Dermis blood vessel endothelial cell (primary cell): ENCODE measurements at places on chromosomes 11 and 22. TPM values are rescaled to one million over a fixed set of nuclear protein-coding genes. Genes with fewer than 3 reads are reported as not detected.
A peak's percentile ranks its signal among the peaks of the same experiment; 100 is the strongest.

DNA sequence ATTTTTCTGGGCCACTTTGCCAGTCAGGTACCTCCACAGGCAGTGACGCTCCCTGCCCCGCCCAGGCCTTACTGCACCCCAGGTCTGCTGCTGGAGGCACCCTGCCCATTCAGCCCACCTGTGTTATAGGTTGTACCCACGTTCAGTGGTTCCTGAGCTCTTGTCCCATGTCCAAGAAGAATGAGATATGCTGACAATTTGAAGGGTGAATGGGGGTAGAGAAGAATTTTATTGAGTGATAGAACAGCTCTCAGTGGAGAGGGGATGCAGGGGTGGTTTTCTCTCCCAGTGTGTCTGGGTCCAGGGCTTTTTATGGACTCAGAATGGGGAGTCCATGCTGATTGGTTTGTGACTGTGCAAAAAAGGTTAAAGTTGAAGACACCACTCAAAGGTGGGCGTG, 149.7 kb downstream of the LDLRAD3 start:
- DNase-seq = no peak

- no peak for DNase-seq
These were observed 1.3 kb upstream of the PHETA2 start for GRCh38 chr22:42072606-42073330.

The PPP6R2 gene
- 67.0 and 82.9 TPM in 2 replicates for total RNA-seq

GRCh38 chr11:108221911-108222573, 396 bp downstream of the NPAT start:
- no peak for DNase-seq

GRCh38 chr11:61034111-61034510, 62.6 kb downstream of the CD6 start:
- DNase-seq = no peak

The TBX1 gene
- total RNA-seq = 69.6 and 73.2 TPM in 2 replicates

DNA sequence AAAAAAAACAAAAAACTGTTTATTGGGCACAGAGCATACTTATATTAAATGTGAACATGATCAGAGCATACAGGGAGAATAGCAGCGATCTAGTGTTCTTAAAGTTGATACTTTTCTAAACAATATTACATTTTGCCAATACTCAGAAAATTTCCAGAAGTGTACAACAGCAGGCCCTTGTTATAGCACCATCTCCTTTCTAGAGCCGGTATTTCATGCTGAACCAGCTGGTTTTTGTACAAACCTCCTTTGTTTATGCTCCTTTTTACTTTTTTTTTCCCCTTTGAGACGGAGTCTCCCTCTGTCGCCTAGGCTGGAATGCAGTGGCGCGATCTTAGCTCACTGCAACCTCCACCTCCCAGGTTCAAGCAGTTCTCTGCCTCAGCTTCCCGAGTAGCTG, 90.7 kb downstream of the PPP6R3 start:
- DNase-seq = no peak

The SCGB1C1 gene
- total RNA-seq = not detected in 2 replicates

- DNase-seq = no peak
These were observed 21.4 kb downstream of the GTPBP1 start for GRCh38 chr22:38727123-38727522.

DNA sequence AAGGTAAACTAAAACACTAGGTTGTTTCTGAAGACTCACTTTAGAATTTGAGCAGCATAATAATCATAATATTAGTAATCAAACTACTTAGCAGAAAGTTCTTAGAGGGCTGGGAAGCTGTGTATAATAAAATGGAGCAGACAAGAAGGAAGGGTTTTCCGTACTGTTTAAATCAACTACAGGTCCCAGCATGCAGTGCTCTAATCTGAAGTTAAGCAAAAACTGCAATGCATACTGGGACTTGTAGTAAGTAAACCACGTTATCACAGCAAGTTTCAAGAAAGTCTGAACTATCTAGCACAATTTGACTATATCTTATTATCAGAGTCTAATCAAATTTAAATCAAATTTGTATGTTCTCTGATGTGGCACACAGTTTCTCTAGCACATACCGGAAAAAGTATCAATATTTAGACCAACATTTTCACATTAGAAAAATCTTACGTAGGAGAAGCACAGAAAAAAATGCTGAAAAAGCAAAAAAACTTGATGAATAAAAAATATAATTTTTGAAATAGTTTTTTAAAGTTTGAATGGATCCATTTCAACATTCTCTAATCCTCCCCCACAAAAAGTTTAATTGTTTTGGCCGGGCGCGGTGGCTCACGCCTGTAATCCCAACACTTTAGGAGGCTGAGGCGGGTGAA, 8.2 kb downstream of the PHF21A start:
- DNase-seq = peak; percentile 75

DNA sequence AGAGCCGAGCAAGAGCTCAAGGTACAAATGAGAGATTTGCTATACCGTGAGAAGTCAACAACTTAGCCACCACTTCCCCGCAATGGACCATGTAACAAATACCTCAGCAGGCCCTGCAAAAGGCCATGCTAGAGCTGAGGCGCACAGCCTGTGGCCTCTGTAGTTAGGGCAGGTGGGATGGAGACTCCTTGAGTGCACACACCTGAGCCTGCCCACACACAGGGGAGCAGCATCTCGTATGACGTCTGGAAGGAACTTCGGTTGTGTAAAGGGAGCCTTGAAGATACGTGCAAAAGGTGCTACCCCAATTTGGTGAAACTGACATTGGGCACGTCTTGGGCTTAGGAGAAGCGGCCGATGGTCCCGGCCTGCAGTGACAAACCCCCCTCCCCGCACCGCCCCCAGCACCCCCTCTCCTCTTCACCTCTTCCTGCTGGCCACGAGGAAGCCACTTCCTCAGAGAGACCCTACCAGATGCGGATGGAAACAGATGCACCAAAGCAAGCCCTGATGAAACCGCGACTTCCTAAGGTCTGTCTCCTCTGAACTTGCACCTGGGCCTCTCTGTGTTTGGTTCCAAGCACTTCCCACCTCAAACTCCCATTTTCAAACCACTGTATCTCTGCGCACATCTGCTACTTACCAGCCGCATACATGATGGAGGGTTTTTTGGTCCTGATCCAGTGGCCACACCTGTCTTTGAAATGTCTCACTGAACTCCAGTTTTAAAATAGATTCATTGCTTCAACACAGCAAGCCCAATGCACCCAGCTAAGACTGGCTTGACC, 10.6 kb downstream of the CDPF1 start:
- no peak for DNase-seq

GRCh38 chr11:72578991-72579815, 95.0 kb downstream of the PDE2A start:
- no peak for DNase-seq

The SAA4 gene
- total RNA-seq = not detected in 2 replicates

DNA sequence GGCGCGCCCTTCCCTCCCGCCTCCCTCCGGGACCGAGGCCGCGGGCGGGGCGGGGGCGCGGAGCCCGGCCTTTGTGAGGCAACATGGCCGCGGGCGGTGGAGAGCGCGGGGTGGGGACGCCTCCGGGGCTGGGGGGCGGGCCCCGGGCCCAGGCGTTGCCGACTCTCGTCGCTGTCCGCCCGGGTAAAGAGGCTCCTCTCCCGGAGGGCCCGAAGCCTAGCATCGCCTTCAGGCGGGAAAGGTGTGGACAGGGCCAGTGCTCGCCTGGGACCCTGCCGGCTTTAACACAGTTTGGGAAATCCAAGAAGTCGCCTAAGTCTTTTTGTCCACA, 369 bp downstream of the DGCR8 start:
- peak; percentile 64 for DNase-seq

GRCh38 chr22:46140989-46141928, 9.1 kb upstream of the PPARA start:
- no peak for DNase-seq

DNA sequence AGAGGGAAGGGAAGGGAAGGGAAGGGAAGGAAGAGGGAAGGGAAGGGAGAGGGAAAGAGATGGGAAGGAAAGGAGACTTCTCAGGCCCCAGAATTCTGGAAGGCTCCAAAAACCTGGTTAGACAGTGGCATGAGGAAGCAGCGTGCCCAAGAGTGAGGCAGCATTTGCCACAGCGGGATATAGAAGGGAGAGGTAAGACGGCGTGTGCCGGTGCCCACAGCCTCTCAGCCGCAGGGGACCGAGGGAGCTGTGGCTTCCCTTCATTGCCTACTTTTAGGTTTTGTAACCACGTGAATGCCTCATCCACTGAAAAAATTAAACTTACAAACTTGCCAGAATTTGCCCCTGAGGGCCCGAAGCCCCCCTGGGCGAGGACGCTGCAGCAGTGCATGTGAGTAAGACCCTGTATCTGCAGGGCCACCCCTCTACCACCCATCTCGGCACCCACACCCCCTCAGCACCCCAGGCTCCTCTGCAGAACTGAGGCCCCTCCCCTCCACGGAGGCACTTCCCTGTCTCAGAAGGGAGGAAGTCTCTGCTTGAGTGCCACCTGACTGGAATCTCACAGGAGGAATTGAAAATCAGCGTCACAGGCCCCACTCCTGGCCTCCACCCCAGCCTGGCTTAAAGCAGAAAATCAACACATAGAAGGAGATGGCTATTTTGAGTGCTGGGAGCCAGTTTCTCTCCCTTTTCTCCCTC, 58.1 kb downstream of the LINC01488 start:
- DNase-seq = peak; percentile 12

The KCNQ1 gene
- total RNA-seq = 0.34 TPM in 1 of 2 replicates, not detected in the other

The PARVA gene
- total RNA-seq = 25.5 and 41.7 TPM in 2 replicates

DNA sequence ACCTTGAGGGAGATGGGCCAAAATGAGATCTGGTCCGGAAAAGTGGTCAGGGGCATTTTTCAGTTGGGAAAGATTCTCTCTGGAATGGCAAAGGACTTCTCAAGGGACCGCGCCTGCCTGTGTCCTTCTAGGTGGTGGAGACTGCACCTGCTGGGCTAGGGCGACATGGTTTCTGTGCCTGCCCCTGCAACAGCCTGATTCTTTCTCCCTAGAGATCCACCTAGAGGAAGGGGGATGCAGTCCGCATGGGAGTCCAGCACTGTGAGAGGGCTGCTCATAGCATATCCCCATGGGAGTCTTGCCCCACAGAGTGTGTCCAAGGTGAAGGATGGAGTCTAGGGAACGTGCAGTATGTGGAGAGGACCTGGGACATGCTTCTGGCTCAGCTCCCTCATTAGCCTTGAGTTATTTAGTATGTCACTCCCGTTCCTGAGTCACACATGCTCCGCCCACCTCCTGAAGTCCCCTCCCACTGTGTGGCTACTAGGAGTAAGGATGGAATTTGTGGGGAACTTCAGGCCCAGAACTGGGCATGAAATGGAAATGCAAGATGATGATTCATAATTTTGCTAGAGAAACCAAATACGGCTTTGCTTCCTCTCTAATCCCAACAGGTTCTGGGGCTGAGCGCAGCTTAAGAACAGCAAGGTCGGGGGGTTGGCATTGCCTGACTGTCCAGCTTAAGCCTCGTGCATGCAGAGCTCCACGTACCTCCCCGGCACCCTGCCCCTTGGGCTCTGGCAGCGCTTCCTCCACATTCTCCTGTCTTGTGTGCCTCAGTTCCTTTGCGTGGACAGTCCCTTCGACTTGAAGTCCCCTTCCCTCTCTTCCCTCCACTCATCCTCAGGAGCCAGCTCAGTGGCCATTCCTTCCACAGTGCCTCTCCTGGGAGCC, 35.0 kb downstream of the GRIK4 start:
- peak; percentile 75 for DNase-seq

DNA sequence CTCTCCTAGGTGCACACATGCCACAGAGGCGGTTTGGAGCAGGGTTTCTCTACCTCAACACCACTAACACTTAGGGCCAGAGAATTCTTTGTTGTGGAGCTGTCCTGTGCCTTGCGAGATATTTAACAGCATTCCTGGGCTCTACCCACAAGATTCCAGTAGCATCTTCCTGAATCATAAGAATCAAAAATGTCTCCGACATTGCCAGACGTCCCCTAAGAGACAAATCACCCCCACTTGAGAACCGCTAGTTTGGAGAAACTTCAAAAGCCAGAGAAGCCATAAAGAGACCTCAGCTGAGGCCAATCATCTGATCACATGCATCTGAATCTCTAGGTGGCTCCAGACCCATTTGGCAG, 16.1 kb downstream of the MFNG start:
- DNase-seq = no peak

The SCGB1D2 gene
- total RNA-seq = not detected in 2 replicates

The STX3 gene
- 77.5 and 143 TPM in 2 replicates for total RNA-seq

The MS4A8 gene
- total RNA-seq = not detected in 2 replicates

The SPINDOC gene
- total RNA-seq = 14.3 and 22.4 TPM in 2 replicates

DNA sequence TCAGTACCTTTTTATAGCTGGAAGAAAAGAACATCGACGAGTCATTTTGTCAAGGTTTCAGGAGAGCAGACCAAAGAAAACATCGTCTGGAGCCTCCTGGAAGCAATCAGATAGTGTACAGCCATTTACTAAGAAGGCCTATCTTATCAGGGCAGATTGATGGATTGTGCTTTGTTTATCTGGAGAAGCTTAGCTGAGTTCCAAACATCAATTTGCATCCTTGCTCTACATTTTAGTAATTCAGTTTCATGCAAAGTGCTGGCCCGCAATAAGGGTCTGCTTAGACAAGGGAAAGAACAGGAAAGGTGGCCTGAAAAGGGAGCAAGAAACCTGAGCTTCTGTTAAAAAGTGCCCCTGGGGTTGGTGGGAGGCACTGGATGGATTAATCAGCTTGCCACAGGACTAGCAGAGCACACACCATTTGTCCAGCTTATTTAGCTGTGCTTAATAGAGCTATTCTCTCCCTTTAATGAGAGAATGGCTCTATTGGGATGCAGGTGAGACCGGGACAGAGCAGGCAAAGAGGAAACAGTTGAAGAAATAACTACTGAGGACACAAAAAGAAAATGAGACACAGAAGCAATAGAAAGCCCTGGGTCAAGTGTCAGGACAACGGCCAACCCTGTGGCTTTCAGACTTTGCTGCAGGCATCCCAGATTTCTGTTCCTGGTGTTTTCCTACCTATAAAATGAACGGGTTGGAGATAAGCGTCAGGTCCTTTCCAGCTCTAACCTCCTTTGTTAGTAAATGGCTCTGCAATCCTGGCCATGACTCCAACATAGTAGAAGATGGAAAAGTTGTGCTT, 122.1 kb upstream of the TTC12 start:
- DNase-seq = no peak

The MFRP gene
- not detected in 2 replicates for total RNA-seq

GRCh38 chr22:24983151-24983550, 30.6 kb downstream of the KIAA1671 start:
- DNase-seq = peak; percentile 78

- DNase-seq = no peak
These were observed 111.7 kb downstream of the LRRC32 start for GRCh38 chr11:76558891-76559290.

- DNase-seq = no peak
These were observed 21.6 kb upstream of the ADORA2A start for GRCh38 chr22:24405631-24406321.

- DNase-seq = no peak
These were observed 98.6 kb downstream of the NXPE2 start for GRCh38 chr11:114776956-114777355.

DNA sequence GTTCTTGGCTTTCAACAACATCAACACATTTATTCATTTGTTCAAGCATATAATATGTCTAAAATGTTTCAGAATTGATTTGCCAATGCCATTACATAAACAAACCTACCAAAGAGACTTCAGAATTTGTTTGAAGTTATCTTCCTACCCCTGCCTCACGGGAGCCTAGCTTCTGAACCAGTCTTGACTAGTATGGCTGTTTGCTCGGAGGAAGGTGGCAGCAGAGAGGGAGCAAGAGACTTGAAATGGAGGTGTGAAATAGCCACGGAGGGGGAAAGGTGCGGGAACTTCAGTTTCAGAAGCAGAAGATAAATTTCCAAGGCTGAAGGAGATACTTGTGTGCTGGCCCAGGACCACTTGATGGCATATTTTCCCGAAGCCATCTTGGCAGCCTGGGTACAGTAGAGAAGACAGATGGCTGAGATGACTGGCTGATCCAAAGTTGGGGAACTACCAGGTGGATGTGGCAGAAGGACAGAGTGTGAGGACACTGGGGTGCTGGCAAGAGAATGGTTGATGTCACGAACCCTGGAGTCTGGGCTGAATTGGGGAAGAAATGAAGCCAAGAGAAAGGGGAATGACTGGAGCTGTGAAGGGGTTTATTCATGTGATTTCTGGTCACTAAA, 14.0 kb upstream of the MTCH2 start:
- no peak for DNase-seq
